GM13976 (cell line): ENCODE measurements at places on chromosomes 7 and 10.

- DNase-seq, result no peak
Measured at GRCh38 chr10:29554660-29555059, 80.1 kb downstream of the SVIL start.

DNA sequence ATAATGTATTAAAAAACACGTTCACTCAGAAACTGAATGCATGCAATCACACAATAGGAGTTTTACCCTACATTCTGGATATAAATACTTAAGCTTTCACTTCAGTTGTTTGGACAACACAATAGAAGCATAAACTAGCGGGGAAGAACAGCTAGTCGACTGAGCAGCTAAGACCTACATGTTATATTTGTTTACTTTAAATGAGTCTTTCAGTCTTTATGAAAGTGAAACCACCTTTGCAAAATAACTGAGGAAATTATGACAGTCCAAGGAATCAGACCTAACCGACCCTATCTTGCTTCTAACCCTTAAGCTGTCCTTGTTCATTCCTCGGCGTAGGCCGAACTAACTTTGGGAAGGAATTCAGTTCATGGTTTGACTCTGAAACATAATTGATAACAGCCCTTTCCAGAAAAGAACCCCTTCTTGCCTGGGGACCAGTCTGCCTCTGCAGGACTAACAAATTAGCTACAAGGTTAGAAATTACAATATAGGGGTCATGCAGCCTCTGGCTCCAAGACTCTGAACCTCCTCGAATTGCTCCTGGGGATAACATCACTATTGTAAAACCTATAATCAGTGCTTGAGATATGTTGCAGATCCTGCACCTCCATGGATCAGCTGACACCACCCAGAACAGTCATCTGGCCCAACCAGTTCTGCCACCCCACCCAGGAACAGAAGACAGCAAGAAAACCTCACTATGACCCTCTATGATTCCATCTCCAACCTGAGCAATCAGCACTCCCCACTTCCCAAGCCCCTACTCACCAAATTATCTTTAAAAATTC, 185.1 kb upstream of the KLF6 start:
- DNase-seq, result no peak

- no peak for DNase-seq
Measured at GRCh38 chr10:15242261-15242840, 73.9 kb upstream of the NMT2 start.

- DNase-seq, result no peak
Measured at GRCh38 chr7:18893156-18893555, 224.3 kb downstream of the TWIST1 start.
